Diencephalon (tissue), 1 donor: ENCODE measurements at places on chromosomes 16 and 17. TPM values are rescaled to one million over a fixed set of nuclear protein-coding genes. Genes with fewer than 3 reads are reported as not detected.

CD300LG gene
- total RNA-seq, result not detected

ITGB4 gene
- 4.4 TPM for total RNA-seq

LUC7L gene
- total RNA-seq, result 82.6 TPM

RAB37 gene
- 3.2 TPM for total RNA-seq

TEX19 gene
- not detected for total RNA-seq

SLC12A3 gene
- not detected for total RNA-seq

KRTAP9-4 gene
- not detected for total RNA-seq
